ENCODE measurements at places on chromosomes 2 and 18. TPM values are rescaled to one million over a fixed set of nuclear protein-coding genes. Genes with fewer than 3 reads are reported as not detected.

GRCh38 chr2:5561006-5561405 lies 131.2 kb upstream of the SOX11 start:
- H3K4me3 ChIP-seq: no peak overlapping the region
- no peak for DNase-seq

GRCh38 chr2:62147610-62148301 lies 48.2 kb upstream of the B3GNT2 start:
- no peaks in the 10 kb centered on the region for H3K36me3 ChIP-seq
- H3K4me1 ChIP-seq: peaks cover 8% of the 10 kb centered on the region

DNA sequence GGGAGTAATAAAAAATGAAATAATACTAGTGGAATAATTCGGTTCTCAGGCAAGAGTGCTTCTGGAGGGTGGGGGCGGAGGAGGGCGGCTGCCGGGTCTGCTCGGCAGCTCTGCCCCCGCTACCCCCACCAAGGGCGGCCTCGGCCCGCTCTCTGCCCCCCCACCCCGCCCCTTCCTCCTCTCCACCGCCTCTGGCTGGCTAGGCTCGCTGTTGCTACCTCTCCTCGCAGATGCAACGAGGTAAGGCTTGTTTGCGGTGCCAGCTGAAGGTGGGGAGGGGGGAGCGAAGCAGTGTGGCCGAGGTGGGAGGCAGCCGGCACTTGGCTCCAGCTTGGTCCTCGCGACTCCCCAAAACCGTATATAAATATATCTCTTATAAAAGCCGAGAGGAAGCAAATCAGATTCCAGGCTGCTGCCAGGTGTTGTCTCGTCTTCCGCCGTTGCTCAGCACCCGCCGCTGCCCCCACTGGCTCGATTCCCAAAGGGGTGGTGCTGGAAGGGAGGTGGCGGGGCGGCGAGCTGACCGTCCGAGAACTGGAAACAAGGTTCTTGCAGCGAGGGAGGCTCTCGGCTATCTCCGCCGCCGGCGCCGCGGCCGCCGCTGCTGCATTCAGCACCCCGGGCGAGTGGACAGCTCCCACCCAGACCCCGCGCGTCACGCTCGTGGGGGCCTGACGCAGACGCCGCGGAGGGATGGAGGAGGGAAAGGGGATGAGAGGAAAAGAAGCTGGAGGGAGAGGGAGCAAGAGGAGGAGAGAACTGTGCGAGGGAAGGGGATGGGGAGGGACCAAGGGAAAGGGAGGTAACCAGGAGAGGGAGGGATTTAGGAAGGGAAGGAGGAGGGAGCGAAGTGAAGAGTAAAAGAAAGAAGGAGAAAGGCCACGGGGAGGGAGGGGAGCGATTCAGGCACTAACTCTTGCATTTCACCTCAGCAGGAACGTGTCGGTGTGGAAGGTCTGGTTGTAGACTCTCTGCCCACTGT lies at the start of gene MARCHF4:
TSS of gene MARCHF4 (minus strand) at position 763 of the 982 bp plus-strand sequence. CDS start 2,223 bp downstream, outside the sequence.
- H3K4me3 ChIP-seq: peak within 1 kb of the TSS; percentile 79
- H3K4me1 ChIP-seq: peaks cover 17% of the 10 kb centered on the region
- peak within 1 kb of the TSS; percentile 8 for H3K27ac ChIP-seq
- peaks cover 3% of the 10 kb centered on the region for H3K36me3 ChIP-seq

DNA sequence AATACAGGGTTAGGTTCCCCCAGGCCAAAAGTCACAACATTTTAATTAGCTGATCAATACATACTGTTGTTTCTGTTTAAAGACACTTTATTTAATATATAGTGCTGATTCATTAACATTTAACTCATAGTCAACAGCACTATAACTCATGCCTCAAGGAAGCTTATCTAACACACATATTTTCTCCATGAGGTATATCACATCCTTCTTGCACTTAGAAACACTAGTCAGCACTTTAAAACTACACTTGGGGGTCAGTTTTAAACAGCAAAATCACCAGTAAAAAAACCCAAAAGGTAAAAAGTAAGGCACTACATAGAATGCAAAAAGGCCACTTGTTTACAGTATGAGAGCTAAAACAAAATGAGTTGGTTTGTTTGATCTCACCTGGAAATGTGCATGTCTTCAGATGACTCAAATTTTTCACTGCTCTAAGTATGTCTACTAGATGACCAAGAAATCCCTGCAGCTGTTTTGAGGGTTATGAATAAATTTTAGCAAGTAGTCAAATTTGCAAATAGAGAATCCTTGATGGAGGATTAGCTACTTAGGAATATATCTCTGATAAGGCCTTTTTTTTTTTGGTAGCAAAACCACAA lies 54.1 kb upstream of the EPB41L5 start:
- H3K36me3 ChIP-seq: peaks cover 38% of the 10 kb centered on the region
- no peaks in the 10 kb centered on the region for H3K27me3 ChIP-seq
- H3K4me3 ChIP-seq: no peak overlapping the region
- DNase-seq: no peak
- no peaks in the 10 kb centered on the region for H3K4me1 ChIP-seq

DNA sequence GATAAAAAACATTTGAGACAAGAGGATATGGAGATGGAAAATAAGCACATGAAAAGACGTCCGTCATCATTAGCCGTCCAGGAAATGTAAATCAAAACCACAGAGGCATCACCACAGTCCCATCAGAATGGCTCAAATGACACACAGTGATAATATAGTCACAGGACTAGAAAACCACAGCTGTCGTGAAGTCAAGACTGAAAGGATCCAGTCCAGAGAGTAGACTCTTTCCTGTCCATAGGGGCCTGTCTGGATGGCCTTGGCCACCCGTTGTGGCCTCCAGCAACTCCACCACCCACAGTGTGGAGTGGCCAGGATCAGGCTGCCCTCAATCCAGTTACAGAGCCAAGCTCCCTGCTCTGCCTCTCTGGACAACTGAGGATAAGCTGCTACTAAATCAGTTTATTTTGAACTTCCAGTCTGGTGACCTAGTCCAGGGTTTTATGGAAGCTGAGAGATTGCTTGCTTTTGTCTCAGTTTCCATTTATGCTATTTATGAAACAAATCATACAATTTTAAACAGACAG lies 60.4 kb downstream of the RHOB start:
- H3K27me3 ChIP-seq: peaks cover 9% of the 10 kb centered on the region
- no peak for DNase-seq
- H3K36me3 ChIP-seq: no peaks in the 10 kb centered on the region
- no peak overlapping the region for H3K27ac ChIP-seq
- no peak overlapping the region for H3K4me3 ChIP-seq

- H3K27ac ChIP-seq: no peak overlapping the region
- no peak for DNase-seq
- H3K27me3 ChIP-seq: no peaks in the 10 kb centered on the region
- peaks cover 43% of the 10 kb centered on the region for H3K36me3 ChIP-seq
Observed at GRCh38 chr2:20027260-20027677, 14.8 kb upstream of the MATN3 start.

- no peak for DNase-seq
- no peaks in the 10 kb centered on the region for H3K36me3 ChIP-seq
- no peak overlapping the region for H3K4me3 ChIP-seq
- no peaks in the 10 kb centered on the region for H3K4me1 ChIP-seq
Observed at GRCh38 chr2:12325806-12326205, 390.9 kb upstream of the TRIB2 start.

DNA sequence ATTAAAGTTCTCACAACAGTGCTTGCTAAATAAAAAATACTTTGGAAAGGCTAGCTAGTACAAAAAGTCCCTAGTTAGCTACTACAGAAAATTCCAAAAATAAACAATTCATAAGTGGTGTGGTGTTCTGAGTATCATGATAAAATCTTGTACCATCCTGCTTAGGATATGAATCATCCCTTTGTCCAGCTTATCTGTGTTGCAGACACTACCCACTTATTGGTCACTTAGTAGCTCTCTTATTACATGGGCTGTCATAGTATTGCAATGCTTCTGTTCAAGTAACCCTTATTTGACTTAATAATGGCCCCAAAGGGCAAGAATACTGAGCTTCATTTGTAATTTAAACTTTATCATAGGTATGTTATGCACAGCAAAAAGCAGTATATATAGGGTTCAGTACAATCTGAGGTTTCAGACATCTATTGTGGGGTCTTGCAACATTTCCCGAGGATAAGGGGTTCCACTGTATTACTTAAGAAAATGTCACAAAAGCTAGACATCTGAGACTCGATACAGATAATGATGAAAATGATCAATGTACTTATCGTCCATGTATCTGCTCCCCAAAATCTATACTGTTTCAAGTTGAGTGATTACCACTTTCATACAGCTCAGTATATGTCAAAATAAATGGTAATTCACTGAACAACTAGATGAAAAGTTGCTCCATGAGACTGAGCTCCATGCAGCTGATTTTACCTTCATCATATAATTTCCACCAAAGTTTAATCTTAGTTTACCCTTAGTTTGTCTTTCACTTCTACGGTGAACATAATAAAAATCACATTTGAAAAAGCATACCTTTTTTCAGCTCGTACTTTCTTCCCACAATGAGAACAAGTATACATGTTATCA lies 93.8 kb downstream of the C2orf74 start:
- no peak overlapping the region for H3K4me3 ChIP-seq
- H3K36me3 ChIP-seq: peaks cover 15% of the 10 kb centered on the region
- H3K27ac ChIP-seq: no peak overlapping the region
- no peaks in the 10 kb centered on the region for H3K4me1 ChIP-seq
- no peaks in the 10 kb centered on the region for H3K27me3 ChIP-seq
- no peak for DNase-seq

DNA sequence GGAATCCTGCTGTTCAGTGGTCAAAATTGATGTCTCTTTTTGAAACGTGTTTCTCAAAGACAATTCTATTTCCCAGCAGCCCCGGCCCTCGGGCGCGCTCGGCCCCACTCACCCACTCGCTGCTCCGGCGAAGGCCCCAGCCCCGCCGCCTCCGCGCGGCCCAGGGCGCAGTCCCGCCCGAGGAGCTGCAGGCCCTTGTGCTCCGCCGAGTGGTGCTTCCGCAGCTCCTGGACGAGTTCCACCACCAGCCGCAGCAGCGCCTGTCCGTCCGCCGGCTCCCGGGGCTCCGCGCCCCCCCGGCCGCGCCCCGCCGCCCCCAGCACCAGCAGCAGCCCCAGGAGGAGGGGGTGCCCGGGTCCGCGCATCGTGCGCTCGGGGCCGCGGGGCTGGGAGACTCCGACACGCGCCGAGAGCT lies 413 bp downstream of the ALKAL2 start:
- no peak overlapping the region for H3K27ac ChIP-seq
- peak; percentile 49 for DNase-seq
- H3K4me1 ChIP-seq: no peaks in the 10 kb centered on the region
- peaks cover under 1% of the 10 kb centered on the region for H3K36me3 ChIP-seq
- H3K27me3 ChIP-seq: peaks cover 2% of the 10 kb centered on the region

DNA sequence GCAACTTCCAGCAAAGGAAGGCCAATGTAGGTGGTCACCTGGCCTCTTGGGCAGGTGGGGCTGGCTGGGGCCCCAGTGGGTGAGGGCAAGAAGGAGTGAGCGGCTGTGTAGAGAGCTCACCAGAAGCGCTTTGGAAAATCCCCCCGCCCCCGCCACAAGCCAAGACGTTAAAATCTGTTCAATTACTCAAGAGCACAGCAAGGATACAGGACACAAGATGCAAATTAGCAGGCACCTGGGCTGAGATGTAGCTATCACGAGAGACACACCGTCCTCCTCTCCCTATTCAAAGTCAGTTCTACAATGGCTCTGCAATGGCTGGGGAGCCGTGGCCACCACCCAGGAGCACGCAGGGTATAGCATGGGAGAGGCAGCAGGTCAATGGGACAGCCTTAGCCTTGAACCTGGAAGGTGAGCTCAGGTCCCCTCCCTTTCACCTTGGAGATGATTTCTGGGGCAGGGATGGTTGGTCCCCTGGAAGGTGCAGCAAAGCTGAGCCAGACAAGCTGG lies 38.5 kb upstream of the GPR17 start:
- no peak overlapping the region for H3K27ac ChIP-seq
- DNase-seq: no peak
- no peaks in the 10 kb centered on the region for H3K4me1 ChIP-seq
- no peak overlapping the region for H3K4me3 ChIP-seq
- no peaks in the 10 kb centered on the region for H3K36me3 ChIP-seq

GRCh38 chr18:9659499-9660375 lies 45.4 kb upstream of the PPP4R1 start:
- no peaks in the 10 kb centered on the region for H3K27me3 ChIP-seq
- no peak overlapping the region for H3K4me3 ChIP-seq
- H3K4me1 ChIP-seq: peaks cover 9% of the 10 kb centered on the region
- DNase-seq: no peak

DNA sequence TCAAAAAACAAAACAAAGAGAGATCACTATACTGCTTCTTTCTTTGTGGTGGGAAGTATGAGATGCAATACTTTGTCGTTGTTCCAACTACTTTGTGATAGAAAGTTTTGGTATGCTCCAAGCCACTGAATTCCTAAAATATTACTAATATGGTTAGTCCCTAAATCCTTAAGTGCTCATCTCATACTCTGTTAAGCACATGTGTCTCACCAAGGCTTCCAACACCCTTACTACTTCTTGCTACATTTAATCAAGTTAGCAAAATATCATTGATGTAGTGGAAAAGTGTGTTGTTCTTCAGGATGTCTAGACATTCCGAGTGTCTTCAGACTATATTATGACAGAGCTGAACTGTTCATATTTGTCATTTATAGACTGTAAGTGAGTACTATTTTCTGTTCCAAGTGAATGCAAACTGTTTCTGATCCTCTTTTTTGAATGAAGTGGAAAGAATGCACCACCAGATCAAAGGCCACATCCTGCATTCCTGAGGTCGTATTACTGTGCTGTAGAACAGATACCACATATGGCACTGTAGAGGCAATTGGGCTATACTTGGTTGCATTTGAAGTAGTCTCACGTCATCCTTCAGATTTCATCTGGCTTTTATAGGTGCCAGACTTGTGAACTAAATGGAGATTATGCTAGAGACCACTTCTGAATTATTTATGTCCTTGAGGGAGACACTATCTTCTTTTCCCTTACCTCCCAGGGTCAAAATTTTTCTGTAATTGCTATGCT lies 298.4 kb upstream of the ZNF521 start:
- no peaks in the 10 kb centered on the region for H3K27me3 ChIP-seq
- no peak overlapping the region for H3K4me3 ChIP-seq
- DNase-seq: no peak
- no peaks in the 10 kb centered on the region for H3K4me1 ChIP-seq

- DNase-seq: no peak
- H3K4me3 ChIP-seq: no peak overlapping the region
- peaks cover 11% of the 10 kb centered on the region for H3K4me1 ChIP-seq
- peaks cover 1% of the 10 kb centered on the region for H3K27me3 ChIP-seq
- no peak overlapping the region for H3K27ac ChIP-seq
Observed at GRCh38 chr2:217856159-217856558, 146.6 kb downstream of the TNS1 start.

Gene OSR1
- 0.26 TPM for total RNA-seq

Gene ALLC
- 0.26 TPM for total RNA-seq

Gene KCNJ13
- not detected for total RNA-seq

Gene SPDYA
- total RNA-seq: 0.33 TPM

Gene AGXT
- total RNA-seq: not detected
